ENCODE measurements at places on chromosomes 1 and 21.
A peak's percentile ranks its signal among the peaks of the same experiment; 100 is the strongest.

- DNase-seq, result no peak
Measured at GRCh38 chr1:172408958-172409357, 11.5 kb upstream of the C1orf105 start.

GRCh38 chr1:10520952-10521351, 46.2 kb downstream of the PEX14 start:
- DNase-seq, result no peak

GRCh38 chr1:3170561-3171453, 101.8 kb downstream of the PRDM16 start:
- DNase-seq, result no peak

DNA sequence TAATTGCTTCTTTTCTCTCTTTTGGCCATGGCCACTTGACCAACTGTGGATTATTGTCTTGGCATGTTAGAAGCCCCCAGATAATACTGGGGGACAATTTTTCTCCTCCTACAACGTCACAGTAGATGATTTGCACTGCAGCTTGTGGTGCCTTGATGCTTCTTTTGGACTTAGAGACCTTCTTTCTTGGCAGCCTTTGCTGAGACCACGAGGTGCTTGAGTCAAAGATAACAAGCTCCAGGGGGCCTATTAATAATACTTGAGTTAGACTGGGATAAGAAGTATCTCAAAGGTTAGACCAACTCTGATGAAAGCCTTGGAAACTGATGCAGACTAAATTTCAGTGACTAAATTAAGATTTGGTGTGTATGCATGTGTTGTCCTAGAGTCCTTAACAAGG, 3.2 kb downstream of the PPP1R12B start:
- no peak for DNase-seq

DNA sequence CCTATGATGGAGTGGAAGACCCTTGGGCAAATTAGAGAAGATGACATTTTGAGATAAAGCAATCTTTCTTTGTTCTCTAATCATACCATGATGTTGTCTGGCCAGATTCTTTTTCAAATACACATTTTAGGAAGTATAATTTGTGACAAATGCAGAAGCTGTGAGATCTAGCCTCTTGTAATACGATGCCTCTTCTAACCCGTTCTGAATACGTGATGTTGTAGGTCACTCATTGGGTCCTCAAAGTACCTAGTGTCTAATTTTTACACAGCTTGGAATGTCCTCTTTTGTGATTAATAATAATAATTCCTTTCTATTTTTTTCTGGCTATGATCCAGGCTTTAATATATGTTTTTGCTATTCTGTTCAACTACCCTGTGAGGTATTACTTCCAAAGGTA, 502.7 kb downstream of the NUF2 start:
- DNase-seq, result no peak

- DNase-seq, result no peak
Measured at GRCh38 chr1:245874942-245875580, 632.0 kb downstream of the SMYD3 start.

GRCh38 chr1:85373378-85373708, 91.6 kb downstream of the DDAH1 start:
- no peak for DNase-seq

GRCh38 chr1:31063631-31064030, 1.9 kb downstream of the PUM1 start:
- peak; percentile 74 for DNase-seq
